ENCODE measurements at places on chromosomes 12 and 14.

DNA sequence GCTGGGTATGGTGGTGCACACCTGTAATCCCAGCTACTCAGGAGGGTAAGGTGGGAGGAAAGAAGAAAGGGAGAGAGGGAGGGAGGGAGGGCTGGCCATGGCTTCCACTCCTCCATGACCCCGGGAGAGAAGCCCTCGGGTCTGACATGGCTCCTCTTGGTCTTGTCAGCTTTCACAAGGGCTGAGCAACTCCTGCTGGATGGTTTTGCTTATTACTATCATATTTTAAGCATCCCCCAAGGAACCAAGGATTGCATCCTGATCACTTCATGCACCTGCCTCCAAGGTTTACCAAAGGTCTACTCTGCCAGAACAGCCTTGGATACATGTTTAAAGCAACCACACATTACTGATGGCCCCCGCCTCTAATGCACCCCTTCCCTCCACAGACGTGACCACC is 28.0 kb upstream of the NCOR2 start:
- DNase-seq, result no peak

GRCh38 chr14:70934502-70935134 is 27.4 kb downstream of the PCNX1 start:
- no peak for DNase-seq

- no peak for DNase-seq
Observed at GRCh38 chr14:45136399-45136798, 669 bp downstream of the FANCM start.

DNA sequence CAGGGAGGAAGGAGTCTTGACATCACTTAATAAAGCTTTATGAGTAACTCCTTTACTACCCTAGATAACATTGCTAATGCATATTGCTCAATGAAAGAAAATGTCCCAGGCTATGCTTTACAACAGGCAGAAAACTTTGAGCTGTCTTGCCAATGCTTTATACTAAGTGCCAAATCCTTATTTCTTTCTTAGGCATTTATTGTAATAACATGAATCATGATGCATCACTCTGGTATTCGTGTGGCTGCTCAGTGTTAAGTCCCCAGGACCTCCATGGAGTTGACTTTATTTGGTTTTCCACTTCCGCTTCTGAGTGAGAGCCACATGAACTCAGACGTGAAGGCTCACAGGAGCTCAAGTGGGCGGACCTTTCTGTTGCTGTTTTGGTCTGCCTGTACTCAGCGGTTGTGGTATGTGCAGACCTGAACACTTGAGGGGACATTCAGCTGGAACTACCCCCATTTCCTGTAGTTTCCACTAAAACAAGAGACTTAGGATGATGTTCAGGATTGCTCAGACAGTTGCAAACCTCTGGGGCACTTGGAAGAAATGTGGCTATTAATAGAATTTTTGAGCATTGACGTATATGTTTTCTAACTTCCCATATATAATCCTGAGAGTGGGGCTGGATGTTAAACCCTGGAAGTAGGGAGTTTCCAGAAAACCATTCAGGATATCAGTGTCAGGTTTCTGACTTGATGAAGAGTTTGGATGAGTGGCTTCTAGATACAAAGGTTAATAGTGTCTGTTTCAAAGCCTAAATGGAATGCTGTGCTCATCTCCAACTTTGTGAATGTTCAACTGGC is 258.6 kb downstream of the MSRB3 start:
- peak; percentile 32 for DNase-seq

GRCh38 chr12:29110506-29111442 is 38.3 kb upstream of the FAR2 start:
- DNase-seq, result no peak

GRCh38 chr12:22118238-22118790 is 72.3 kb downstream of the CMAS start:
- no peak for DNase-seq

- peak; percentile 83 for DNase-seq
Observed at GRCh38 chr12:121803861-121804416, at the start of gene SETD1B. Gene SETD1B, plus strand, starts transcription at chr12:121804009. Its CDS starts 729 bp downstream, at chr12:121804738.

DNA sequence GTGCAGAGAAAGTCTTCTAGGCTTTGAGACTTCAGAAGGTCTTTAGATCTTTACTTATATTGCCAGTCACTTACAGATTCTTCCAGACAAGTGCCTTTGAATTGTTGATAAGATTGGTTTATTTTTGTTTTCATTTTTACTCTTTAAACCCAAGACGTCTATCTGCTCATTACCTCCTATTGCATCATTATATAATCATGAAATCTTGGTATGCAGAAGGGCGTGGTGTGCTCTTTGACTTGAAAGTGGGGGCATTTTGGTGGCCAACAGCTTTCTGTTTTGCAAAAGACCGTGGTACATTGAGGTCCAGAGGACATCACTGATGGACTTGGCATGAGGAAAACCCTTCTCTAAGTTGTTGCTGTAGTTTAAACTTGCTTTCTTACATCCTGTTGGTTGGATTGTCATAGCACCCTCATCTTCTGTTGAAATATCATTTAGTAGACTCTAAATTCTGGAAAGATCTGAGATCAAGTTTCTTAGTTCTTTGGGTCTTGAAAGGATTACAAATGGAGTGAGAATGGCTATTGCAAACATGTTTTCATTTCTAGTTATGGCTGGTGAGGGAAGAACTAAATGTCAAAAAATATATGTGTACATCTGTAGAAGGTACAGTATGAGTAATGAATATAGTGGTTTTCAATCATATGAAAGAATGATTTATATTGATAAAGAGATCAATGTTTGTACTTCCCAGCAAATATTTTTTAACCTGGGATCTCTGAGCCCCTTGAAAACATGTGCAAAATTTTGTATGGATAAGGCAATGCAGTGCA is 441.8 kb downstream of the NRXN3 start:
- DNase-seq, result no peak

DNA sequence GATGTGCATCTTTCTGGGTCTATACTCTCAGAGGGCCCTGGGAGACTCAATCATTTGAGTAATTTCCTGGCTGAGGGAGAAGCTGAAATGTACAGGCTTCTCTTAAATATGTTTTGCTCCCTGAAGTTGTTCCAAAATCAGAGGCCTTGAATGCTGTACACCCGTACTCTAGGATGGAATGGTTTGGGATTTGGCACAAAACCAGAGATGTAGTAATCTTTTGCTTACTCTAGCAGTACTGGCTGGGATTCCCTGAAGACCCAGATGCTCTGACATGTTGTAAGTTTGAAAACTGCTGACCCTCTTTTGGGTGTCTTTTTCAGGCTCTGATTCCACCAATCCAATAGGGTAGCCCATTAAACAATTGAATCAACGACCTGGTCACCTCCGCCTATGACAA is 10.4 kb downstream of the ACACB start:
- no peak for DNase-seq

GRCh38 chr12:32828552-32828951 is 68.0 kb downstream of the PKP2 start:
- DNase-seq, result no peak

DNA sequence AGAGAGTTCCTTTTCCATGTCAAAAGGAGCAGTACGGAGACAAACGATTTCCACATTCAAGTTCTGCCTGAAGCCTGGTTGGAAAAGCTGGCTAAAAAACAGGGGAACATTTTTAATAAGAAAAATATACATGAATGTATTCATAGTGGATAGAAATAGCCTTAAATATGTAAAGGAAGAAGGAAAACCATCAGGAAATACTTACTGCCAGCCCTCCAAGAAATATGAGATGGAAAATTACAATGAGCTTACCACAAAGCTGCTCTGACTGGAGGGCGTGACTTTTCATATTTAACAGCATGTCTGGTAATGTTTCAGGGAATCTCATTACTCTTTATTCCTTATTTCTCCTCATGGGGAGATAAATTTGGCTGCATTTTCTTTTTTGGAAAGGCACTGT is 75.9 kb upstream of the ZDHHC17 start:
- no peak for DNase-seq

- no peak for DNase-seq
Observed at GRCh38 chr12:8897081-8897480, 17.2 kb upstream of the PHC1 start.

DNA sequence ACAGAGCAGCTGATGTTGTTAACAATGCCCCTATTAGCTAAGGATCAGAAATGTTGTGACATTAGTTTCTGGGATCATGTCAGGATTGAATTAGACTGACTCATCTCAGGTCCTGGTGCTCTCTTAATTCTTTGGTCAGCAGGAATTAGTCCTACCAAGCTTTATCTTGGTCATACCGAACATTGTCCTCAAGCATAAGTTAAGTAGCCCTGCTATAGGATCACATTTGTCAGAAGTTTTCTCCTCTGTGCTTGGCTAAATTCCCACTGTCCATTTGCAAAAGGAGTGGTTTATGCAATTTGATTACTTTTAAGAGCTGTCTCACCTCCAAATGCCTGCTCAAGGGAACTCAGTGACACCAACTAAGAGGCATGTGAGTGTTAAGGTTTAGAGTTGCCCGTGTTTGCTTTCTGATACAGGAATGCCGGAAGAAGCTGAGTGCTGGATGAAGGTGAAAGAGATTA is 48.4 kb upstream of the IFNG-AS1 start:
- DNase-seq, result no peak

- no peak for DNase-seq
Observed at GRCh38 chr14:36505892-36506731, 13.9 kb downstream of the NKX2-1 start.

GRCh38 chr12:29957835-29958234 is 174.1 kb upstream of the TMTC1 start:
- DNase-seq, result no peak

GRCh38 chr12:76450690-76451089 is 102.5 kb upstream of the BBS10 start:
- DNase-seq, result no peak

DNA sequence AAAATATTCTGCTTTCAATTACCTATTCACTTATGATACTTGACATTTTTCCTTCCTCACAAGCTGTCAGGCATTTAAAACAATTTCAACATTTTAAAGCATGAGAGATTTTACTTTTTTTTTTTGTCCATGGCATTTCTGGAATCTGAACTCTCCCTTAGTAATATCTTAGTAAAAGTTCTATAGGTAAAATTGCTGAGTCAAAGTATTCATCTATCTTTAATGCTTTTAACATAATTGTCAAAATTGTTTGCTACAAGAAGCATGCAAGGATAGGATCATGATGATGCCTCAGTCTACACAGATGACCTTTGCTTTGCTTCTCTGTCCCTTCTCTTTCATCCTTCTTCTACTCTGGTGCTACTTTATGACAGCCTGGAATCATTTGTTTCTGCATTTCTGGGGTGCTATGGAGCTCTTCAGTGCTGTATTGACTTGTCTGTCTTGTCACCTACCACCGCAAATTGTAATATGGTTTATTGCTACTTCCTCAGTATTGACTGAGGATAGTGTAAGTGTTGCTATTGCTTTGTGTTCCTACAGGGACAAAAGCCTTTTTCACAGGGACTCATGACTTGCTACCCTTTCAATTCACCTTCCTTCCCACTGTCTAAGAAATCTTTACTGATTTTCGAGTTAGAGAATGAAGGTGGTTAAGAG is 589.8 kb upstream of the ATP2B1 start:
- DNase-seq, result no peak

DNA sequence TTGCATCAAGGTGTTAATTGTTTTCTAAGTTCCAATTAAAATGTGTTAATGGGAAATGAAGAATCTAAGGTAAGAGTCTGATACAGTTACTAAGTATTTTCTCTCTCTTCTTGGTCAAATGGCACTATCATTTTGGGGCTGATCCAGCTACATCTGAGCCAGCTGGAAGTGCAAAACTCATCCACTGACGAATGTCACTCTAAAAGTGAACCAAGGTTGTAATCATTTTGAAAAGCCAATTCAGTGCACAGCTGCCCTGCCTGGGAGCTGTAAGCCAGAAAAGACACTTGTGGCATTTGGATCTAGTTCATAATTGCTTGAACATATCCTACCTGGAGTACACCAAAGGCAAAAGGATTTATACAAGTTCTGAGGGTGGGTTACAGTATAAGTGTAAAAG is 1011.3 kb downstream of the AACS start:
- DNase-seq, result no peak

GRCh38 chr12:41769810-41770209 is 374.9 kb downstream of the GXYLT1 start:
- DNase-seq, result no peak

- no peak for DNase-seq
Observed at GRCh38 chr14:61342486-61342885, 21.1 kb downstream of the PRKCH start.

DNA sequence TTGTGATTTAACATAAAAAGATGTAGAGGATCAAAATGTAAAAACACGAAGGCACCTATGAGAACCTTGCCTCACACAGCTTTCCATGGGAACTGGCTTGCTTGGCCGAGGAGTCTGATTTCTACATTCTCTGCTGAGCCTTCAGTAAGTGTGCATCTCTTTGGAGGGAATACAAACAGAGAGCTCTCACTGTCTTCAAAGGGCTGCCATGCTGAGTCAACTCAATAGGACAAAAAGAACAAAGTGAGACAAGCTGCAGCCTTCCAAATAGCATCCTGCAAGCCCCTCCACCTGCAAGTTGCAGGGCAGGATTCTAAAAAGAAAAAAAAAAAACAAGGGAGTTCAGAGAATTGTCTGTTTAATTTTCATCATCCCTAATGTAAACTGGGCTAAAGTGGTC is 411.9 kb downstream of the NELL2 start:
- DNase-seq, result no peak

- no peak for DNase-seq
Observed at GRCh38 chr12:109615556-109616229, 42.1 kb downstream of the MVK start.

DNA sequence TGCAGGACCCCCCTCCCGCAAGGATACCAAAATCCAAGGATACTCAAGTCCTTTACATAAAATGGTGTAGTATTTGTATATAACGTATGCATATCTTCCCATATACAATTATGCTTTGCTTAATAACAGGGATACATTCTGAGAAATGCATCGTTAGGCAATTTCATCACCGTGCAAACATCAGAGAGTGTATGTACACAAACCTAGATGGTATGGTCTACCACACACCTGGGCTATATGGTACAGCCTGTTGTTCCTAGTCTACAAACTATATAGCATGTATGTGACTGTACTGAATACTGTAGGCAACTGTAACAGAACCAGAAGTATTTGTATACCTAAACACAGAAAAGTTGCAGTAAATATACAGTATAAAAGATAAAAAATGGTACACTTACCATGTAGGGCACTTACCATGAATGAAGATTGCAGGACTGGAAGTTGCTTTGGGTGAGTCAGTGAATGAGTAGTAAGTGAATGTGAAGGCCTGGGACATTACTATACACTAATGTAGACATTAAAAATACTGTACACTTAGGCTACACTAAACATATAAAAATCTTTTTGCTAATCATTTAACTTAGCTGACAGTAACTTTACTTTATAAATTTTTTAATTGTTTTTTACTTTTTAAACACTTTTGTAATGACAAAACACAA is 141.1 kb downstream of the SLC41A2 start:
- no peak for DNase-seq

DNA sequence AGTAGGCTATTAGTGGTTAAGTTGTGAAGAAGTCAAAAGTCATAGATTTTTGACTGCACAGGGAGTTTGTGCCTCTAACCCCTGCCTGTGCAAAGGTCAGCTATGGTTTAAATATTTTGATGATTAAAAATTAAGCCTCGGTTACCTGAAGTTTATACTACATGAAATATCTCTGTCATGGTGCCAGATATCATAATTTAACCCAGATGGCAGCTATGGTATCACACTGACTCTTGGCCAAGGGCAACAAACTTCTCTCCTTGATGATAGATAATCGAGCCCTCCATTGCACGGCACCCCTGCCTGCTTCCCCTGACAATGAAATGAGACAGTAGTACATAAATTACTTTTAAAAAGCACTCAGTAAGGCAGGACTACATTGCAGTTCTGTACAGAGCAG is 80.8 kb downstream of the SLC35F4 start:
- no peak for DNase-seq
